Renal pelvis (tissue), 12 donors: ENCODE measurements at places on chromosomes 5 and 9.

- DNase-seq, result no peak
These were observed 56.8 kb upstream of the CPEB4 start for GRCh38 chr5:173831196-173831914.

- DNase-seq, result no peak
These were observed 226.1 kb upstream of the PIK3R1 start for GRCh38 chr5:67989456-67989855.

GRCh38 chr5:127684726-127685467 lies 18.3 kb upstream of the CCDC192 start:
- DNase-seq, result no peak

DNA sequence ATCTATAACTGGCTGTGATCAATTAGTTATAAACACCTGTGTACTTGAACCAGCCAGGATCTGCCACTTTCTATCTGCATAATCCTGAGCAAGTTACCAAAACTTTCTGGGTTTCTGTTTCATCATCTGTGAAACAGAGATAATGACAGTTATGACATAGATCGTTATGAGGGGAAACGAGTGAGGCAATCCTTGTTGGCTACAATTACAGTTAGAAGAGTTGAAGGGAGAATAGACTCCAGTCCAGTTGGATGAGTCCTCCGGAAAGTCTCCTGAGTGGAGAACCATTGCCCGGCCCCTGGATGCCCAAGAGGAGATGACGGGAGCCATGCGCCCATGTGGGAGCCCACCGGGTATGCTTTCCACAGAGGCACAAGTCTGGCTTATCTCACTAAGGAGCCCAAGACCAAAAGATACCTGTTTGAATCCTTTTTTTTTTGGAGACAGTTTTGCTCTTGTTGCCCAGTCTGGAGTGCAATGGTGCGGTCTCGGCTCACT lies 4.5 kb downstream of the PDE6A start:
- DNase-seq, result no peak

DNA sequence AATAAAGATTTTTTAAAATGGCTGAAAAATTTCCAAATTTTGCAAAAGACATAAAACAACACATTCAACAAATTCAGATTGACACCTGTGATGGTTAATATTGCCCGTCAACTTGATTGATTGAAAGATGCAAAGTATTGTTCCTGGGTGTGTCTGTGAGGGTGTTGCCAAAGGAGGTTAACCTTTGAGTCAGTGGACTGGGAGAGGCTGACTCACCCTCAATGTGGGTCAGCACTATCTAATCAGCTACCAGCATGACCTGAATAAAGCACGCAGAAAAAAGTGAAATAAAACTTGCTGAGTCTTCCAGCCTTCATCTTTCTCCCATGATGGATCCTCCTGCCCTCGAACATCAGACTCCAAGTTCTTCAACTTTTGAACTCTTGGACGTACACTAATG lies 868.0 kb upstream of the CTNND2 start:
- no peak for DNase-seq

- no peak for DNase-seq
These were observed 116.0 kb upstream of the ADRA1B start for GRCh38 chr5:159800131-159800840.

DNA sequence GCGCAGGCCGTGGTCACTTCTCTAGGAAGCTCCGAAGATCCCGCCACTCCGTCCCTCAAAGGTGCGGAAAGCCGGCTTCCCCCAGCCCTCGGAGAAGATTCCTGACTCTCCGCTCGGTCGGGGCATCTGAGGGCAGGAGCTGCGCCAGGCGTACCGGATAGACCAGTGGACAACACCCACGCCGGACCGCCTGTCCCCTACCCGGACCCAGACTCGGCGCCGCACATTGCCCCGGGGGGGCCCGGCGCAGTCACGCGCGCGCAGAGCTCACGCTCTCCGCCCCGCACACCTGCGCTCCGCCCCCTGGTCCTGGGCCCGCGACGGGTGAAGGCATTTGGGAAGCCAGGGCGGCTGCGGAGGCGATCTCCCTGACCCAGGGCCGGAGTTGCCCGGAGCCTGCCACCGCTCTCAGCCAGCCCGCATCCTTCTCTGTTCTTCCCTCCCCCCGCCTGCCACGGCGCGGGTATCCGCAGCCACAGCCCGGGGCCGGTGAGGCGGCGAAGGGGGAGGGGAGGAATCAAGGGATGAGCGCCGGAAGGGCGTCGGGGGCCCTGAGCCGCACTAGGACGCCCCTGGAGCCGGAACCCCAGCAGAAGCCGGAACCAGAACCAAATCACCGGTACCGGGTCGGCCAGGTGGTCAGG lies 448 bp downstream of the RELL2 start:
- no peak for DNase-seq
